ENCODE measurements at places on chromosomes 13 and 19. TPM values are rescaled to one million over a fixed set of nuclear protein-coding genes. Genes with fewer than 3 reads are reported as not detected.

RFPL4AL1 gene
- not detected for total RNA-seq

ZNF528 gene
- 28.4 TPM for total RNA-seq

MBD3L2 gene
- not detected for total RNA-seq

ZNF701 gene
- 5.2 TPM for total RNA-seq

HIPK4 gene
- 0.02 TPM for total RNA-seq

CEACAM20 gene
- total RNA-seq = not detected

TMPRSS9 gene
- total RNA-seq = not detected

MAMSTR gene
- 1.0 TPM for total RNA-seq

SWSAP1 gene
- 2.7 TPM for total RNA-seq

VRK3 gene
- total RNA-seq = 34.0 TPM

MTUS2 gene
- 0.02 TPM for total RNA-seq

PSG11 gene
- total RNA-seq = 0.49 TPM

GGN gene
- not detected for total RNA-seq

COL5A3 gene
- total RNA-seq = not detected

GRIN3B gene
- not detected for total RNA-seq

RHPN2 gene
- total RNA-seq = 25.6 TPM

CGB2 gene
- 4.2 TPM for total RNA-seq

ZNF99 gene
- total RNA-seq = not detected

CAPS gene
- total RNA-seq = 0.96 TPM

VSTM1 gene
- not detected for total RNA-seq

DLEU7 gene
- 0.17 TPM for total RNA-seq

POSTN gene
- total RNA-seq = 17.5 TPM

BICRA gene
- total RNA-seq = 2.7 TPM

ELL gene
- 7.5 TPM for total RNA-seq

PLEKHA4 gene
- 5.0 TPM for total RNA-seq

ZNF20 gene
- total RNA-seq = 1.6 TPM

CBY2 gene
- not detected for total RNA-seq

ATXN8OS gene
- total RNA-seq = not detected

RGCC gene
- 2.3 TPM for total RNA-seq

SBK3 gene
- total RNA-seq = not detected

EML2 gene
- 8.9 TPM for total RNA-seq

NCAN gene
- total RNA-seq = not detected

RAB20 gene
- total RNA-seq = 9.3 TPM

PRSS57 gene
- total RNA-seq = not detected

PALM3 gene
- 0.64 TPM for total RNA-seq

MLLT1 gene
- total RNA-seq = 22.6 TPM

SBK2 gene
- total RNA-seq = not detected

ZNF91 gene
- 28.6 TPM for total RNA-seq

KLK14 gene
- not detected for total RNA-seq

FPR2 gene
- total RNA-seq = not detected

KL gene
- total RNA-seq = not detected

LILRA1 gene
- not detected for total RNA-seq

SNAPC2 gene
- 16.0 TPM for total RNA-seq

SPRED3 gene
- 3.5 TPM for total RNA-seq

C1QTNF9 gene
- total RNA-seq = not detected

SYNGR4 gene
- not detected for total RNA-seq

ELSPBP1 gene
- 24.4 TPM for total RNA-seq

MCEMP1 gene
- not detected for total RNA-seq

SIGLEC5 gene
- total RNA-seq = not detected

ZNF728 gene
- total RNA-seq = not detected

RASIP1 gene
- 0.20 TPM for total RNA-seq

PTH2 gene
- total RNA-seq = not detected

KLK12 gene
- not detected for total RNA-seq

CACNG7 gene
- total RNA-seq = not detected

RB1 gene
- total RNA-seq = 3.2 TPM

TMEM38A gene
- total RNA-seq = 3.5 TPM

LINGO3 gene
- total RNA-seq = not detected
